ENCODE measurements at places on chromosomes 13 and 19.
A peak's percentile ranks its signal among the peaks of the same experiment; 100 is the strongest.

DNA sequence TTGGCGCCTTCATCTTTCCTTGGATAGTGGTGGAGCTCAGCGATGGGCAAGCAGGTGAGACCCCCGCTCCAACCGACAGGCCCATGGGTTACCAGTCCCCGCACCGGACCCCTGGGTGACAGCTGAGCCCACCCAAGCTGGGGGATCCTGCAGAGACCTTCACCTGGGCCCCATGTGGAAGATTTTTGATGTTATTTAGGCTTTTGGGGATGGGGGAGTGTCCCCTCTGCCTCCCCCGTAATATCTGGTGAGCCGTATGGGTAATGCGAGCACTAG lies 4.9 kb upstream of the LILRA5 start:
- DNase-seq, result no peak

DNA sequence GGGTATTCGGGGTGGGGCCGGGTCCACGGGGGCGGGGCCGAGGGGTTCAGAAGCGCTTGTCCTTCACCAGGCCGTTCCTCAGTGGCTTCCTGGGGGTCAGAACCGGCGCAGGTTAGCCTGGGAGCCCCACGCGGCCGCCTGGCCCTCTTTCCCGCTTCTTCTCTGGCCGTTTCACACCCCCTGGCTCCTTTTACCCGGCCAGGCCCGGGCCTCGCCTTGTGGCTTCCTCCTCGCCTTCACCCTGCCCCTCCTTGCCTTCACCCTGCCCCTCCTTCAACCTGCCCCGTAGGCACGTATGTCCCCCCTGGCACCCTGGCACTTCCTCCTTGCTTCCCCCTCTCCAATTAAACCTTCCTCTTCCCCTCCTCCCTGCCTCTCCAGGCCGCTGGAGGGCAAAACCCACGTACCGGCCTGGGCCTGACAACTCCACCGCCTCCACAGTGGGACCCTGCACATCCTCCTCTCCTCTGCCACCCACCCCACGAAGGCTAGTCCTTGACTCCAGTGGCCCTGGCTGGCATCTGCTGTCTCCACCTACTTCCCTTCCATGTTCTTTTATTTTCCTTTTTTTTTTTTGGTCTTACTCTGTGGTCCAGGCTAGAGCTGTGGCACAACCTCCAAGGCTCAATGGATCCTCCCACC lies 25.3 kb downstream of the CERS1 start:
- no peak for DNase-seq

DNA sequence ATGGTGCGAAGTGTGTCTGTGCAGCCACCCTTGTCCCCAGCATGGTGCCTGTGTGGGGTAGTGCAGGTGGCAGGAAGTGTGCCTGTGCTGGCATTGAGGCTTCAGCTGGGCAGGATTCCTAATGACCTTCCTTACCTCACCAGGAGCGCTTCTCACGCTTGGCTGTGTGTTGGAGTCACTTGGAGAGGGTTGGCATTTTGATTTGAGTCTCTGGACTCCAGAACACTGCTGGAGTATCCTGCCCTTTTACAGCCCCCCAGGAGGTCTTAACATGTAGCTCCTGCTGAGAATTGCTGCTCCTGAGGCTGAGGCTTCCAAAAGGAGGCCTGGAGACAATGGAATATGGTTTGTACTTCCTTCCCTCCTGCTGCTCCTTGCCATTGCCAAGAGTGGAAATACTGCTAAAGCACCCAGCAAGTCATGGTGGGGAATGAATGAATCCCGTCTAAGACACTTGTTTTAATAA lies 87.1 kb downstream of the ARHGEF7 start:
- no peak for DNase-seq

DNA sequence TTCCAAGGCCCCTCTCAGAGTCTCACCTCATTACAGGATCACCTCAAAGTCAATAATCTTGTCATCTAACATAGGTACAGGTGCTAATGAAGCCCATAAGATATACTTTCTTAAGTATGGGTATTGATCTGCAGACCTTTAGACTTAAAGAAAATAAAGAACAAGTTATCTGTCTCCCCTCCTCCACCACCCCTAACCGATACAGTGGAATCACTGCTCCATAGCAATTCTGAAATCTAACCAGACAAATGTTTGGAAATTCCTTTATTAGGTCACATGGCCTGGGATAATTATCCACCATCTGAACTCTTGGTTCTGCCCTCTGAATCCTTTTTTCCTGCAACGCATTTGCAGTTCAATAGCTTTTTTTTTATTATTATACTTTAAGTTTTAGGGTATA lies 4.5 kb upstream of the ZNF470 start:
- no peak for DNase-seq

- DNase-seq, result no peak
These were observed 5.1 kb downstream of the UBAC2 start for GRCh38 chr13:99205621-99206220.

GRCh38 chr13:29929062-29929847 lies 78.8 kb upstream of the UBL3 start:
- DNase-seq, result peak; percentile 71

DNA sequence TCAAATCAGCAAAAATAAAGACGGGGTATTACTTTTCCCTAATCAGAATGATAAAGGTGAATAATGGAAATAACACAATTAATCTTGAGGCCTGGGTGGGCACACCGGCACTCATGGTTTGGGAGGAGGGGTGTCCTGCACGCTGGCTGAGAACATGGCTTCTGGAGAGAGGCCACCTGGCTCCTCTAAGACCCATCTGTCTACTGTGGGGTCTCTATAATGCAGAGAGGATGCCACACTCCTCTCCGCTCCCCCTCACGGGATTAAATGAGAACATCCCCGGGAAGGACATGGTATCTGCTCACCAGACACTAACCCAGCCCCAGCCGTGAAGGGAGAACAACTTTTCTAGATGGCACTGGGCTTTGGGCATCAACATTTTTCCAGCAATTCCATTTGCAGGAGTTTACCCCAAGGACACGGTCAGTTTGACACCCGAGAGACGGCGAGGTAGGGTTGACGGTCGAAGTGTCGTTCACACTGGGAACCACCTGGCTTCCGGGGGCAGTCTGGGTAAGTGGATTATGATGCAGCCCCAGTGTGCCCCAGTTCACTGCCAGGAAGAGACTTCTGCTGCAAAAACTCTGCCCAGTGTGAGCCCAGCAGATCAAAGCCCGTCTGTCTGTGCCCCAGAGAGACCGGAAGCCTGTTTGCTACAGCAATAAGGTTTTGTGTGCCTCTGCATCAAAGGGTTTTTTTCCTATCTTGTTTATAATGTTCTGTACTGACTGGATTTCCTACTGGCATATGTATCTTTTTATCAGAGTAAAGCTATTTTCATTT lies 56.6 kb downstream of the CEBPG start:
- DNase-seq, result no peak

- DNase-seq, result no peak
These were observed 99.2 kb upstream of the C1QTNF9B start for GRCh38 chr13:23996456-23996855.

DNA sequence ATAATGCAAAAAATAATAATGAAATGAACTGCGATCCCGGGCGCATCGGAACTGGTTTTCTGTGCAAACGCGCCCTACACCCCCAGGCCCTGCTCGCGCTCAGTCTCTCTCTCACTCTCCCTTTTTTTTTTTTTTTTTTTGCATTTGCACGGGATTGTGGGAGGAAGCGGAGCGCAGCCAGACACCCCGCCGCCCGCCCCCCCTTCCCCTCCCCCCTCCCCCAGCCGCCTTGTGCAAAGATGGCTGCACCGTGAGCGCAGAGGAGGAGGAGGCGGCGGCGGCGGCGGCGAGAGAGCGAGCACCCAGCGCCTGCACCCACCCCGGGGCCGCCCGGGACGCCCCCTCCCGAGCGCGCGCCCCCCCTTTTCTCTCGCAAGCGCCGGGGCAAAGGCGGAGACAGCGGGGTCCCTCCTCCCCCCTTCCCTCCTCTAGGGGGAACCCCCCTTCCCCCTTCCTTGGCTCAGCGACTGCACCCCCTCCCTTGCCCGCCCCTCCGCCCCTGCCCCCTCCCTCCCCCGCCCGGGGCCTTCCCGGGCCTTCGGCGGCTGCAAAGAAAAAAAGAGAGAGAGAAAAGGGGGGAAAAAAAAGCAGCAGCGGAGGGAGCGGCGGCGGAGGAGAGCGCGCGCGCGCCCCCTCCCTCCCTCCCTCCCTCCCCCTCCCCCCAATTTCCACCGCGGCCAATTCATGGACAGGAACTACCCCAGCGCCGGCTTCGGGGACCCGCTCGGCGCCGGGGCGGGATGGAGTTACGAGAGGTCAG lies at the start of gene PRR12:
TSS of gene PRR12 (plus strand) at position 212 of the 760 bp plus-strand sequence. CDS start at position 685, 473 bp downstream.
- DNase-seq, result peak; percentile 88

DNA sequence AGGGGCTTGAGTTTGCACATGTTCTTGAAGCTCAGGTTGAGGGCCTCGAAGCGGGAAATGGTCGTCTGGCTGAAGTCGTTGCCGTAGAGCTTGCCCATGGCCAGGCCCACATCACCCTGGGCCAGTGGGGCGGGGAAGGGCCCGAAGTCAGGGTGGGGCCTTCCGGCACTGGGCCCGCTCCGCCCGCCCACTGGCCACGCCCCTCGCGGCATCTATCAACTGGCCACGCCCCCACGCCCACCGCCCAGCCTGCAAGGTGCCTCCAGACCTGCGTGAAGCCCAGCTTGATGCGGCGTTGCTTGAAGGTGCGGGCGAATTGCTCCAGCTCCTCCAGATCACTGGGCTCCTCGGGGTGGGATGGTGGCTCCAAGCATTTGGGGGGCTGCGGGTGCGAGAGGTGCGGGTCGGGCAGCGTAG lies 19.9 kb downstream of the ZNF574 start:
- peak; percentile 73 for DNase-seq

GRCh38 chr13:53058065-53058679 lies 29.6 kb downstream of the OLFM4 start:
- DNase-seq, result no peak

DNA sequence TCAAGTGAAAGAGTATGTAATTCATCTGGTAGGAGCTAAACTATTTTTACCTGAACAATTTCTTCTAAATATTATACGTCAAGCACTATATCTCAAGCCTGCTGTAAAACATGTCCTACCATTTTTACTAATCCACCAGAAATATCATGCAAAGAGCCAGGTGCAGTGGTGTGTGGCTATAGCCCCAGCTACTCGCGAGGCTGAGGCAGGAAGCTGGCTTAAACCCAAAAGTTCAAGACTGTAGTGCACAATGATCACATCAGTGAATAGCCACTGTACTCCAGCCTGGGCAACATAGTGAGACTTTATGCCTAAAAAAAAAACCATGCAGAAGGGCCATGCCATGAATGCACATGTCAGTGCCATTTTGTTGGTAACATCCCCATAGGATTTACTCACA lies 20.7 kb upstream of the CLN5 start:
- DNase-seq, result peak; percentile 1

DNA sequence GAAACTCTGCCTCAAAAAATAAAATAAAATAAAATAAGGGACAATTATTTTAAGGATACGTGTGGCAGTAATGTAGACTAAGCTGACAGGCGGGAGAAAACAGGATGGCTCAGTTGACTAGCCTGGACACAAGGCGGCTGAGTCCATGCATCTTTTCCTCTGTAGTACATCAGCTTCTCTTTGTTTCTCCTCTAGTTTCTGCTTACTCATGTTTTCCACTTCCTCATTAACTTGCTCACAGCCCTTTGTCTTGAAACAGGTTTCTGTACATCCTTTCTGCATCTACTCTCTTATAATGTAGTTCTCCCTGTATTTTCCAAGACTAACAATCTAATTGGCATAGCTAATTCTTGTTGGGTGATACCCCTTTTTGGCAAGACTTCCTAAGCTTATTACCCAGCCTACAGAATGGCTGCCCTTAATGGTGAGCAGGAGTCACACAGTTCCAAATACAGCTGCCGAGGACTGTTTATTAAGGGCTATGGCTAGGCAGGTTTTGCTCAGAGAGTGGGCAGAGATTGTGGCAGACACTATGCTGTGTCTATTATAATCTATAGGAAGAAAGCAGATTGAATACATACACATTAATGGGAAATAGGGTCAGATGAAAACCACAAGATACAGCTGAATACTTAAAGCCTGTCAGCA lies 58.7 kb upstream of the KLF5 start:
- no peak for DNase-seq

- DNase-seq, result no peak
These were observed 6.2 kb upstream of the PRKCG start for GRCh38 chr19:53875602-53876325.

DNA sequence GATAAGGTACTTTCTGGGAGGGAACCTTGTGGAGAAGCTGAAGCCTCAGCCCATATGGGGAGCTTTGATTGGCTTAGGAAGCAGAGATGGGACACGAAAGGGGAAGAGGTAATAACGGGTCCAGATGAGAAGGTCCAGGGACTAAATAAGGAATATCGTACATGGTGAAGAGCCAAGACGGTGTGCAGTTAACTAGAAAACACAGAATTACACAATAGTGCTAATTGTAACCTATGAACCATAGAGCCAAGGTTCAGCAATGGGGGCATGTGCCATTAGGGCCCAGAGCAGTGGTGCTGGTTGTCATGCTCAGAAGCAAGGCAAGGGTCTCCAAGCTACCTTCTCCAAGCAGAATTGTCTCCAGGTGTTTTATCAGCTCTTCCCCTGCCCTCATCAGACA lies 106.1 kb downstream of the IRS2 start:
- DNase-seq, result no peak

DNA sequence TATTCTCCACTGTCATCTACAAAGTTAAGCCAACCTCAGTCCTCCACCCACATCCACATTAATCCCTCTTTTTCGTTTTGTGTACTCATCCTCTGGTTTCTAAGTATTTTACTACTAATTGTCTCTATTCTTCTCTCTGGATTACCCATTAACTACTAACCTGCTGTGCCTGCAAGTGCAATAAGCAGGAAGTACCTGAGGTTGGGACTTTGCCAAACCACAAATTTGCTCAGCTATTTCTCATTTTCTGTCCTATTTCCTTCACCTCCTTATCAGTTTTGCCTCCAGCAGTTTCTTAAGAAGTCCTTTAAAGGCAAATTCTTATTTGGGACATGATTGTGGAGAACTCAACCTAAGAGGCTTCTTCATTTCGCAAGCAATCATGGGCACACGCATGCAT lies 1708.9 kb downstream of the SLITRK5 start:
- no peak for DNase-seq

- no peak for DNase-seq
These were observed 678 bp downstream of the BCAT2 start for GRCh38 chr19:48810151-48810550.

GRCh38 chr13:52394586-52394985 lies 11.4 kb downstream of the THSD1 start:
- no peak for DNase-seq

DNA sequence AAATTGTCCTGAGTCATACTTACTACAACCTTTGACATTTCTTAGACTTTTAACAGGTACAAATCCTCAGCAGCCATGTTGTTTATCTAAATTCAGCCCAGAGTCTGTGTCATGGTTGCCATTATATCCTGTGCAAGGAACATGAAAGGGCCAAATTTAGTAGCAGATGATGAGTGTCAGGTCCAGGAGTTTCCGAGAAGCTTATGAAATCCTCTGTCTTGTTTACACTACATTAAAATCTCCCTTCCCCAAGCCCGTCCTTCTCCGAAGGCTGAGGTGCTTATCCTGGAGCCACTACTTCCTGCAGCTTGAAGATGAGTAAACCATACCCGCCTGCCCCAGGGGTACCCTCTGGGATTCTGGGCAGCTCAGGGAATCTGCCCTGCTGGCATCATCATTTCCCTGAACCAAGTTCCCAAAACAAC lies 102.6 kb upstream of the SERP2 start:
- DNase-seq, result no peak
